Stimulated activated CD8-positive, alpha-beta memory T cell treated with anti-CD3 and anti-CD28 coated beads, Interleukin-15, amount 100 ng/mL, for 4 hours (primary cell): ENCODE measurements at places on chromosomes 12 and 14.

DNA sequence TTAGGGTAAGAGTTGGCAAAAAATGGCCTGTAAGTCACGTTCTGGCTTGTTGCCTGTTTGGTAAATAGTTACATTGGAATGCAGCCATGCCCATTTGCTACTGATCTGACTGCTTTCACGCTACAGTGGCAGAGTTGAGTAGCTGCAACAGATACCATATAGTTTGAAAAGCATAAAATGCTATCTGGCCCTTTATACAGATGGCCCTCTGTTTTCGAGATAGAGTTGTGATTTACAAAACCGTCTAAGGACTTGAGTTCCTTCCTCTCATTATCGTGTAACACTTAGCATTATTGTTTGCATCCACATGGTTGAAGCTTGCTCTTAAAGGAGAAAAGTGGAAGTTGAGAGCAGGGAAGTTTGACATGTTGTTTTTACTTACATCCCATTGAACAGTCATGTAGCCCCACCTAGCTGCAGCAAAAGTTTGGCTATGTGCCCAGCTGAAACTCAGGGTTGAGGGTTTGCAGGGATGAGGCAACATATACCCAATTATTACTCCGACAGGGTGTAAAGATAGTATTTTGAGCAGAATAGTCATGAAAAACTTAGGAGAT lies 11.3 kb upstream of the SCFD1 start:
- no peak for DNase-seq

GRCh38 chr14:33534104-33534503 lies 416.8 kb downstream of the EGLN3 start:
- no peak for DNase-seq

DNA sequence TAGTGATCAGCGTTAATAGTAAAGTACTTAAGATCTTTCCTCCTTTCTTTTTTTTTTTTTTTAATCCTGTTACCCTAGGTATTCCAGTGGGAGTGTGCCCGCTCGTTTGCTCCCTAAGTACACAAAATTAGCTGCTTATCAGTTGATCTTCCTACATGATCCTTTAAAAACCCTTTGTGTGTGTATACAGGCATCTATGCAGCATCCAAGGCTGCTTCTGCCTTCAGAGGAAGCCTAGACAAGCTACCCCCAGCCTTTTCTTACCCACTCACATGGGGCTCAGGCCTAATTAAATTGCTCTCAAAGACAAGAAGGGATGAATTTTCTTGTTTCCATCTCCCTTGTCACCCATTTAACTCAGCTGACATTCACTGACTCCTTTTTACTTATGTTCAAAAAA lies 343.4 kb upstream of the LMO3 start:
- no peak for DNase-seq

- DNase-seq = no peak
Observed at GRCh38 chr14:96629082-96629481, 126.9 kb downstream of the PAPOLA start.

DNA sequence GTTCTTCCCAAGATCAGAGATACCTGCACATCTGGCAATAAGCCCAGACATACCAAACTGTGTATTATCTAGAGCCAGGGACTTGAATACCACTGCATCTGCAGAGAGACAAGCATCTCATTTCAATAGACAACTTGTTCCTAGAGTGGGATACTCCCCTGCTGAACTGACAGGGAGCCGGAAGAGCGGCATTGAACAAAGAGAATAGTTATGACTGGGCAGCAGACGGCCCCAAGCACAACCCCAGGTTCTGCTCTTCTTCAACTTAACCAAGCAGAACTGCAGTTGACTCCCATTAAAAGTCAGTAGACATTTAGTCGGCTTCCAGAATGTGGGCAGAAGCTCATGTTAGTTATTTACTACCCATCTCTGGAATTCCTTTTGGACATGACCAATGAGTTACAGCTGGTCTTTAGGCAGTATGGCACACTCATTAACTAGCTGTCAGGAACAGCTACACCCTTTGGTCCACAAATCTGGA lies 112.9 kb downstream of the HMGA2 start:
- DNase-seq = no peak

DNA sequence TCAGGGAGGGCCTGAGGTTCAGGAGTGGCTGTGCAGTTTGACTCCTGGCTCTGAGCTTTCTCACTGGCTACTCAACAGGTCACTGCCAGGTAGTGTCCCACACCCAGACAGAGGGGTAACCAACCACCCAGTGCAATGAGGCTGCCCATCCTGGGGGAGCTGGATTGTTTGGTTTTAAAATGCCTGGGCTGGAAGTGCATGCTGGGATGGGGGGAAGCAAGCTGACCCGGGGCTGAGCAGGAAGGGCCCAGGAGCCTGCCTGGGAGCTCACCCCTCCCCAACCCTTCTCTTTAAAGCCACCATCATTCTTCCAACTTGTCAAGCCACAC lies 12.6 kb upstream of the ABHD12B start:
- no peak for DNase-seq

GRCh38 chr12:40622246-40622838 lies 69.9 kb upstream of the CNTN1 start:
- no peak for DNase-seq
